ENCODE measurements at places on chromosomes 2 and 18. TPM values are rescaled to one million over a fixed set of nuclear protein-coding genes. Genes with fewer than 3 reads are reported as not detected.

DNA sequence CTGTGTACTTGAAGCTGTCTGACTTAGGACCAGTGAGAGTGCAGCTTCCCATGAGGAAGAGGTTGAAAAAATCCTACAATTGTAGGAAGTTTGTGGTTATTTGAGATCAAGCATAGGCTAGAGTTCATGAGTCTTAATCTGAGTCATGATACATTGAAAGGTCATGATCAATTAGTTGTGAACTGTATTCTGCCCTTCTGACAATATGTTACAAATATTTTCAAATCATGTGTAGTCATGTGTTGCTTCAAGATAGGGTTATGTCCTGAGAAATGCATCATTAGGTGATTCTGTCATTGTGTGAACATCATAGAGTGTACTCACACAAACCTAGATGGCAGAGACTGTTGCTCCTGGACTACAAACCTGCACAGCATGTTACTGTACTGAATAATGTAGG lies 68.4 kb upstream of the MFF start:
- DNase-seq: no peak

DNA sequence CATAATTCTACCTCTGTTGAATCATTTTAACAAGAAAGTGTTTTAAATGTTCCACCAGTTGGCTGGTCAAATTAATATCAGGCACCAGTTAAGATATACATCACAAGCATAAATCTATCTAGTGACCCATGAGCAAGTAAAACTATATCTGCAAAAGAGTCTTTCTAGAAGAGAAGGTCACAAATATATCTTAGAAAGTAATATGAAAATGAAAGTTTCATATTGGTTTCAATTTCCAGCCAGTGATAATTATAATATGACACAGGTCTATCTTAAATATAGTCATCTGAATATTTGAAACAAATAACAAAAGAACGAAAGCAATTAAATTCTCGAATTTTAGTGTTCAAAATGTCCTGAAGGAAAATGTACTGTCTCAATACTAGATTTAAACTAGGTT lies 282.5 kb upstream of the KYNU start:
- DNase-seq: no peak

DNA sequence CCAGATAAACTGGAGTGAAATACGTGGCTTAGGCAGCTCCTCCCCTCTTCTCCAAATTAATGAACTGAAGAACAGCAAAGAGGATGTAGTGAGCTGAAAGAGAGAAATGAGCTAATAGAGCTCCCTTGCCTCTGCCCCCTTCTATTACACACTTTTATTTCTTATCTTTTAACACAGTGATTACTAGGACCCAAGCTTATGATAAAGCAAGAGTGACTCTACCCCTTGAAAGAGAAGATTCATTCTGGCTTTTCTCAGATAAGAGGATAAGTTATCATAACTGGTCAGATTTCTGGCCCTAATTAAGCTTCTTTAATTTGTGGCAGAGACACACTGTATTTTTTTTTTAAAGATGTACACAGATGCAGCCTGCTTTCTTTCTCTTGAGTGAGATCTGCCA lies 102.2 kb downstream of the MSTN start:
- no peak for DNase-seq

- no peak for DNase-seq
Observed at GRCh38 chr2:26076001-26076587, 42.2 kb downstream of the RAB10 start.

GRCh38 chr2:218431878-218432277 lies 13.0 kb downstream of the VIL1 start:
- no peak for DNase-seq

DNA sequence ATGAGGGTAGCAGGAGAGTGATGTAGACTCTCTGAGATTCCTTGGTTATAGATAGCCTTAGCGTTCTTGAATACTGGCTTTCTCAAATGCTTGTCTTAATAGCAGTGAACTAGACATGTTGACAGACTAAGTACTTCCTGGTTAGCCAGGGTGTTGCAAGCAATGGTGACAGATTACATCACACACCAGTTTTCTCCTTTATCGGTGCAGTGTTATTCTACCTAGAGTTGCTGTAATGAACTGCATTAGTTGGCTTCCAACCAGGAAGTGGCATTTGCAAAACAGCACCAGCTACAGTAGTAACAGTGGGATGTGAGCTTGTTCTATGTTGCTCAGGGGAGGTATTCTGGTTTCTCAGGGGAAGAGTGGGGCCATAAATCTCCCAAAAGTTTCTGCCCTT lies 582.2 kb upstream of the DDX18 start:
- no peak for DNase-seq

DNA sequence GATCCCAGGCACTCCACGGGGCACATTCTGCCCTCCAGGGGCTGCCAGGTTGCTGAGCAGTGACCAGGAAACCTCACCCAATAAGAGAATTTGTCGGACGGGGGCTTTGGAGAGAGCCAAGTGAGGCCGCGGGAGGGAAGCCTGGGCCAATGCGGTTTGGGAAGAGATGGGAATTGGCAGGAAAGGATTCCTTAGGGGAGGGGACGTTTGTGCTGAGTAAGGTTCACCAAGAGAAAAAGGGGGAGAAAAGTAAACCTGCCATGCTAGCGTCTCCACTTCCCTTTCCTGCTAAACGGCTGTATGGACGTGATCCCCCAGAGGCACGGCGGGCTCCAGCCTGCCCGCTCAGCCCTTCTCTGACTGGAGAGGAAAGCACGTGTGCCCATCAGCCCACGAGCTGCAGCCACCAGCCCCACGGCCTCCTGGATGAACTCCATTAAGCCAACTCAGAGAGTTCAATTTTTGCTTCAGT lies 194.4 kb upstream of the ID2 start:
- DNase-seq: no peak

- no peak for DNase-seq
Observed at GRCh38 chr2:146852661-146853060, 992.2 kb upstream of the ACVR2A start.

DNA sequence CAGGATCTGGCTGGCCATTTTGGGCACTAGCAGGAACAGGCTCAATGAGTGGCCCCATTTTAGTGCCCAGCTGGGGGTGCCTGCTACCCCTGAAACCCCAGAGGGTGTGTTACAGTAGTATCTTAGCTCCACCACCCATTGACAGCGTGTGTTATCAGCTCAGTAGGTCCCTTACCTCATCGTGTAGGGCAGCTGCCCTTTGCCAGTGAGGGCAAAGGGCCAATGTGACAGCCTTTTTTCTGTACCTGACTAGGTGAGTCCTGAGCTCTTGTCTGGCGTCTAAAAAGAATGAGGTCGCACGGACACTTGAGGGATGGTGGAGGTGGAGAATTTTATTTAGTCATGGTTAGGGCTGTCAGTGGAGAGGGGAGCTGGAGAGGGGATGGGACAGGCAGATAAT lies 462.2 kb downstream of the PIK3C3 start:
- no peak for DNase-seq

GRCh38 chr18:75500545-75500944 lies 73.0 kb upstream of the SMIM21 start:
- no peak for DNase-seq

- DNase-seq: no peak
Observed at GRCh38 chr2:187008111-187008510, 159.1 kb upstream of the ZSWIM2 start.

Gene LIMS2
- total RNA-seq: 204 TPM

Gene MRO
- 5.1 TPM for total RNA-seq

Gene GORASP2
- 80.4 TPM for total RNA-seq

Gene FSHR
- total RNA-seq: 0.31 TPM

Gene CMPK2
- 7.8 TPM for total RNA-seq

Gene TMEM17
- 1.3 TPM for total RNA-seq

Gene COLEC12
- total RNA-seq: 25.1 TPM

Gene PTH2R
- not detected for total RNA-seq

Gene UGT1A4
- total RNA-seq: not detected

Measured in left cardiac atrium (tissue), 4 donors.